ENCODE measurements at places on chromosomes 7 and 10.

- no peak for DNase-seq
These were observed 898.1 kb downstream of the XPNPEP1 start for GRCh38 chr10:109025172-109025571.

DNA sequence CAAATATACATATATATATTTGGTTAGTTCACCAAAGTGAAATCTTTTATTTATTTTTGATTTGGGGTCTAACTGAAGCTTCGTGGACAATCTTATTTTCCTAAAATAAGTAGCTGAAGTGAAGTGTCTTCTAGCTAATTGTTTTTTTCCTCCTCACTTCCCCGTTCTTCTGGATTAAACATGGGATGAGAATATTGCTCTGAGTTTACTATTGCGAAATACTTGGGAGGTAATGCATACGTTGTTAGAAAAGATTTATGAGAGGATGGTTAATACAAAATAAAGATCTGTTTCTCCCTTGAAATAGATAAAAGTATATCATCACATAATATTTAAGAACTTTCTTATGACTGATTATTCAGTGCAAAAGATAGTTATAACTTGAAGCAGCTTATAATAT is 228.3 kb upstream of the TPK1 start:
- no peak for DNase-seq

- no peak for DNase-seq
These were observed 499.9 kb upstream of the FZD8 start for GRCh38 chr10:36141856-36142560.

- DNase-seq = no peak
These were observed 145.0 kb downstream of the TCERG1L start for GRCh38 chr10:131166486-131166885.

DNA sequence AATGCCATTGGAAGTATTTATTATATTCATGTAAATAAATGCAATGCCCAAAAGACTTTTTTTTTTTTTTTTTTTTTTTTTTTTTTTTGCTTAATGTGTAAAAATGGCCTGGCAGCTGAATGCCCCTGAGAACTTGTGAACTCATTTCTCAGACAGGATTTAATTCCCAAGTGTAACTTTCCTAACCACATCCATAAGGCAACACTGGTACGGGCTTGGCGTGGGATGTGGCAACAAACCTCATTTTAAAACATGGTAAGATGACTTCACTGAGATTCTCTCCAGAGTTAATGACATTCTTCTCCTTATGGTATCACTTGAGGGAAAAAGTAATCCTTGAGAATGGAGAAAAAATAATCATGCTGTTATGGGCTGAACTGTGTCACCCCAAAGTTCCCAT is 150.4 kb downstream of the DGKI start:
- no peak for DNase-seq

- no peak for DNase-seq
These were observed 217.8 kb upstream of the HPS1 start for GRCh38 chr10:98664329-98665042.

DNA sequence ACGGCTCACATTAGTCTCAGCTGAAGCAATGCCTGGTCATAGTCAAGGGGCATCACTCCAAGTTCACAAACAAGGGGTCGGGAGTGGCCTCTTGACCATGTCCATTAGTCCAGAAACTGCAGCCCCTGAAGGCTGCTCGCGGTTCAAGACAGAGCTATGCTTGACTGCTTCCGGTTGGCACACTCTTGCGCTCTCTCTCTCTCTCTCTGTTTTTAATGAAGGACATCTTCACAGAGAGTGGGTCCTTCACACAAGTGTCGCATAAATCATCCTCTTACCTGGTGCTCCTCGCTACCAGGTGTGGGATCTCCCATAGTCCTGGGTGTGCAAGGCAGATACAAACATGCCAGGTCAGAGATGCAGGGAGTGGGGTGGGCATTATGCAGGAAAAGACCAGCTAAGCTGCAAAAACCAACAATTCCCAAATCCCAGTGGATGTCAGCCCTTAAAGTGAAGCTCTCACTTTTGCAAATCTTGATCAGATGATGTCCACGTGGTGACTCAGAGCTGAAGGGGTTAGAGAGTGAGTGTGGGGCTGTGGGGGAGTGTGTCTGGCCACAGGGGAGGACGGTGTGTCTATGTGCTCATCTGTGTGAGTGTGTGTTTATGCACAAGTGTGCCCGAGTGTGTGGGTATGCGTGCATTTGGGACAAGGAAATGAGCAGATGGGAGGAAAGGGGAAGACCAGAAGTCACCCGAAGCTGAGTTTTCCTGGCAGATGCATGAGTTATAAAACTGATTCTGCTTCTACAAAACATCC is 83.7 kb upstream of the PPP2R2D start:
- DNase-seq = no peak

- DNase-seq = no peak
These were observed 466.1 kb upstream of the NRP1 start for GRCh38 chr10:33800545-33800944.

- DNase-seq = no peak
These were observed 22.4 kb downstream of the ADGRA1 start for GRCh38 chr10:133110133-133110532.

GRCh38 chr7:71871446-71871845 is 540.7 kb downstream of the CALN1 start:
- no peak for DNase-seq

DNA sequence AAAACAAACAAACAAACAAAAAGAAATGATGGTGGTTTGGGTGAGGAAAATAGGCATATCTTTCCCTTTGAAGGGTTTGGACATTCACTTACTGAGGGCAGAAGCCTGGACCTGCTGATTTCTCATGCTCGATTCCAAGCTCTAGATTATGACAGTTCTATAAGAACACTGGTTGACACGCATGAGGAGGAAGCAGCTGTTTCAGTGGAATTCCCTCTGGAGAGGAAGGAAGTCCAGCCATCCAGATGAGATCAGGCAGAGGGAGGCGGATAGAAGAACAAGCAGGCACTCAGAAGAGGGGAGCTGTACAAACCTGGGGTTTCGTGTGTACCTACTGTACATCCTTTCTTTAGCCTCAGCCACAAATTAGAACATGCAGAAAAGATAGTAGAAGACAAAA is 691.9 kb downstream of the INHBA start:
- DNase-seq = no peak

GRCh38 chr10:132872658-132873057 is 69.7 kb downstream of the CFAP46 start:
- no peak for DNase-seq

GRCh38 chr7:55325371-55325792 is 39.8 kb upstream of the LANCL2 start:
- DNase-seq = peak; percentile 82

GRCh38 chr10:73916761-73917470 is 6.0 kb downstream of the PLAU start:
- no peak for DNase-seq

DNA sequence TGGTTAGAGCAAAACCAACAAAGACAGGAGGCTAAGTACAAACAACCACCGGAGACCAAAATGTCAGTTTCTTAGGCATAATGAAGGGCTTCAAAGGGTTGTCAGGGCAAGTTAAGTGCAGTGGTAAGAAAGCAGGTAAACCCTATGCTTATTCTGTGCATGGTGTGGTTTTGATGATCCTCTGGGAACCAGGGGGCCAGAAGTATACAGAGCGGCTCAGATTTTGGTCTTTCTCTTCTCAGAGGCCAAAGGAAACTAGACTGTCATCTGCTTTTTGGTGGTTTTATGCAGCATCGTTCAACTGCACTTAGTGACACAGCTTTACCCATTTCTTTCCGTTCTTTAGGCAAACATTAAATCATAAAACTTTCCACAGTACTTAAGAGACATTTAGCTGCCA is 332.7 kb upstream of the CELF2 start:
- DNase-seq = no peak

- DNase-seq = no peak
These were observed 83.9 kb upstream of the ITGB1 start for GRCh38 chr10:33041783-33042437.

DNA sequence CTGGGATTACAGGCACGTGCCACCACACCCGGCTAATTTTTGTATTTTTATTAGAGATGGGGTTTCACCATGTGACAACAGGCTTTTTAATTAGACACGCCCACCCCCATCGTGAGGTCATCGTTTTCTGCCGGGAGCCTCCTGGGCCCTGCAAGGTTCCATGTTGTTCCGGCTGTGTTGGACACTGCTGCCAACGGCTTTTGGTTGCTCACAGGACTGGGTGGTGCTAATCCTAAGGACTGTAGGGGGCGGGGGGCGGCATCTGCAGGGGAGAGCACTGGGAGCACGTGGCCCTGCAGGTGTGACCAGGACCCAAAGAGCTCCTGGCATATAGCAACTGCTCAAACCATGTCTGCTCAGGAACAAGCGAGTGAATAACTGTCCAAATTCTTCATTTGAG is 29.5 kb upstream of the INSIG1 start:
- DNase-seq = no peak

DNA sequence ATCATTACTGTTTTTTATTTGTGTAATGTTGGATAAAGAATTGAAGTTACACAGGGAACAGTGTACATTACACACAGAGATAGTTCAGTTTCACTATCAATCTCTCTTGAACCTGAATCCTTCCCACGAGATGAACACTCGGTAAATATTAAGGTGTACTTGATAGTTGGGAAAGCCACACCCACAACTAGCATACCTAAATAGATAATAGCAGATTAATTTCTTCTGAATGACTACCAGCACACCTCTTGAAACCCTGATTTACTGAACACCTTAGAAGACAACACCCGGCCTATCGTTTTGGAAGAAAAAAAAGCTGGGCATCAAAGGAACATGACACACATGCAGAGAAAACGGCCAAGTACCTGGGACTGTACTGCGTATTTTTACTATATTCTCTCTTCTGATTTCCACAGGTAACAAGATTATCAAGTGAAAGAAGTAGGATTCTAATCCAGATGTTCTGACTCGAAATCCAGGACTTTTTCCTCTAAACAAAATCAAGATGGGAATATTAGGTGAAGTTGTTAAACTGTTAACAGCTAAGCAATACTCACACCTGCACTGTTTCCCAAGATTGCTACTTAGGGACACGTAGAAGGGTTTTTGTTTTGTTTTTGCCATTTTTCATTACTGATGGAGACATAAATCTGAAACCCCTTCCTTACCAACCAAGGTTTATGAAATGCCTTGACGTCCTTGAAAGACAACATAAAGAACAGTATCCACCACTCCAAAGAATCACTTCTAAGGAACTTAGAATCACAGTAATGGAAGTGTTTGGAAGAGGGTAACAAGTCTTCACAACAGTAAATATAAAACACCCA is 1.0 kb downstream of the CCDC186 start:
- no peak for DNase-seq

DNA sequence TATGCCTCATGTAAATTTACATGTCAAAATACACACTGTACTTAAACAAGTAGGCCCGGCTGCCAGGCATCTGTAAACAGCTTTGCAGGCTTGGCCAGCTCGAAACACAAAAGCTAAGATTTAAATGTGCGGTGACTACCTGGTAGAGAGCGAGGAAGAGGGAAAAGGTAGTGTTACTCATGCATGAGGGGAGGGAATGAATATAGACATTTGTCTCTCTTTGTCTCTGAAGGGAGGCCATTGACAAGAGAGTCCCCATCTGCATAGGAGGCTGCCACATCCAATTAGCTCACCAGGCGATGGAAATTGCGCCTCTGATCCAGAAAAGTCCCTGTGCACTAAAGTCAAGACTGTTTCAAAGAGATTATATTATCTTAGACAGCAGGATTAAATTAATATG is 535.8 kb downstream of the PTPRN2 start:
- DNase-seq = no peak
